Right atrium auricular region (tissue), 2 donors: ENCODE measurements at places on chromosomes 3 and 15. TPM values are rescaled to one million over a fixed set of nuclear protein-coding genes. Genes with fewer than 3 reads are reported as not detected.

GRCh38 chr15:45869034-45869668 is 234.3 kb downstream of the SQOR start:
- no peak for DNase-seq
- H3K27ac ChIP-seq, result no peak overlapping the region
- no peaks in the 10 kb centered on the region for H3K36me3 ChIP-seq
- no peaks in the 10 kb centered on the region for H3K27me3 ChIP-seq
- H3K4me3 ChIP-seq, result no peak overlapping the region

The GRM7 gene
- total RNA-seq, result not detected

DNA sequence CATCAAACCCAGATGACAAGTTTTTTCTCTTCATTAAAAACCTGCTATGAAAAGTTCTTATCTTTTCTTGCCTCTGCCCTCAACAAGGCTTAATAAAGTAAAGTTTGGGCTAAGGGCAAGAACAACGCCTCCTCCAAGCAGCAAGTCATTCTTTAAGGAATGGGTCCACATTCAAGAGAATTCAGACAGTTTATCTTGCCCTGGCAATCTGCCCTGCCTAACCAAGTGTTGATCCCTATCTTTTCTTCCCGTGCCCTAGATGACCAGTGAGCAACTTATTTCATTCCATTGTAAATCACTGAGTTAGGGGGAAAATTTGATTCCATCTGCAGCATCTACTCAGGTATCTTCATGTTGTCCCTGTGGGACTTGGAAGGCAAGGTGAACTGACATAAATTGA is 370.3 kb upstream of the DPPA4 start:
- no peaks in the 10 kb centered on the region for H3K27me3 ChIP-seq
- no peaks in the 10 kb centered on the region for H3K4me1 ChIP-seq
- H3K27ac ChIP-seq, result no peak overlapping the region
- H3K36me3 ChIP-seq, result no peaks in the 10 kb centered on the region
- DNase-seq, result no peak
- no peak overlapping the region for H3K4me3 ChIP-seq

The SKOR1 gene
- total RNA-seq, result not detected

The CDC25A gene
- total RNA-seq, result 0.24 TPM

DNA sequence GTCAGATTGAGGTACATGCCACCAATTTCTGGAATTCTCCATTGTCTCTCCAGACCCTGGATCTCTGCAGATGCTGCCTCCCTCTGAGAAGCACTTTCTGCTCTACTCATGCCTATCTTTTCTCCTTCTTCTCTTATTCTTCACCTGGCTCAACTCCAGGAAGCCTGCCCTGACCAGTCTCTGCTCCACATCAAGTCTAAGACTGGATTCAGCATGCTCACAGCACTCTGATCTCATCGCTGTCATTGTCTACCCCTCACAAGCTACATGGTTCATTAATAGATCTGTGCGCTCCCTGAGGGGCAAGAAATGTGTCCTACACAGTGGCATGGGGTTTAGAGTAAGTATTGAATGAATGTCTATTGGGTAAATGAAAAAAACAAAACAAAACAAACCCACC is 38.7 kb downstream of the CCR4 start:
- no peak for DNase-seq
- no peaks in the 10 kb centered on the region for H3K36me3 ChIP-seq
- H3K4me3 ChIP-seq, result no peak overlapping the region
- H3K27ac ChIP-seq, result no peak overlapping the region
- H3K4me1 ChIP-seq, result no peaks in the 10 kb centered on the region

DNA sequence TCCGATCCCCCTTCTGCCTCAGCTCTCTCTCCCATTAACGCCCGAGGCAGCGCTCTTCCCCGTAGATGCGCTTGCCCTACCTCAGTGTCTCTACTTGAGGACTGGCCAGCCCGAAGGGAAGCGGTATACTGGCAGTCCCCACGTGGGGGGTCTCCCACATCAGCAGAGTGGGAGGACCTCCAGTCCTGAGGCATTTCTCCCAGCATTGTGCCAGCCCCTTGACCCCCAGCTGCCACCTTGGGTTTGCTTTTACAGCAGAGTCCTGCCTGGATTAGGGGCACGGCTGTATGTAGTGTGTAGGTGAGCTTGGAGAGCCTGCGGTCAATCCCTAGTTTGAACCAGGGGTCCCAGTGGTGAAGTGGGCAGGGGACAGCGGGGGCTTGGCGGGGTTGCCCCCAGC is 767 bp downstream of the SEMA3F start:
- peaks cover 49% of the 10 kb centered on the region for H3K4me1 ChIP-seq
- DNase-seq, result no peak
- H3K4me3 ChIP-seq, result peak overlapping the region; percentile 57
- no peaks in the 10 kb centered on the region for H3K27me3 ChIP-seq
- no peaks in the 10 kb centered on the region for H3K36me3 ChIP-seq
- H3K27ac ChIP-seq, result peak overlapping the region; percentile 54

The TMF1 gene
- 15.6 TPM for total RNA-seq

The EPHB3 gene
- 5.1 TPM for total RNA-seq

The TAGLN3 gene
- total RNA-seq, result not detected

The CX3CR1 gene
- total RNA-seq, result 0.59 TPM

DNA sequence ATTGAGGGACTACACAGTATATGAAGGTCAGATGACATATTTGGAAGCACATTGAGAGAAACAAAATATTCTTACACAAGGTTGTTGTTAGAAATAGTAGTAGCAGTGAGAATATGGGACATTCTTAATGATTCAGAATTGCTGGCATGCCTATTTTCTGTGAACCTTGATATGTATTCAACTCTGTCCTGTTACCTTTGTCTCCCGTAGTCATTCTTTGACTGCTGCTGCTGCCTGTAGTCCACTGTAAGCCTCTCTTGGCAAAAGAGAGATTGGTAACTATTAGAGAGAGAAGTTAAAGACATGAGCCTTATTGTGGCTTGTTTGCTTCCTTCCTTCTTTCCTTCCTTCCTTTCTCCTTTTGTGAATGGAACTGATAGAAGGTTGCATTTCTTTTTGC is 64.5 kb downstream of the TCF12 start:
- H3K4me1 ChIP-seq, result no peaks in the 10 kb centered on the region
- H3K36me3 ChIP-seq, result no peaks in the 10 kb centered on the region
- no peak for DNase-seq
- no peaks in the 10 kb centered on the region for H3K27me3 ChIP-seq
- H3K4me3 ChIP-seq, result no peak overlapping the region

The SAMD7 gene
- total RNA-seq, result not detected

- H3K27ac ChIP-seq, result no peak overlapping the region
- H3K4me3 ChIP-seq, result no peak overlapping the region
- DNase-seq, result no peak
Observed at GRCh38 chr15:55282284-55282833, 7.3 kb downstream of the RAB27A start.

The GABRR3 gene
- not detected for total RNA-seq

DNA sequence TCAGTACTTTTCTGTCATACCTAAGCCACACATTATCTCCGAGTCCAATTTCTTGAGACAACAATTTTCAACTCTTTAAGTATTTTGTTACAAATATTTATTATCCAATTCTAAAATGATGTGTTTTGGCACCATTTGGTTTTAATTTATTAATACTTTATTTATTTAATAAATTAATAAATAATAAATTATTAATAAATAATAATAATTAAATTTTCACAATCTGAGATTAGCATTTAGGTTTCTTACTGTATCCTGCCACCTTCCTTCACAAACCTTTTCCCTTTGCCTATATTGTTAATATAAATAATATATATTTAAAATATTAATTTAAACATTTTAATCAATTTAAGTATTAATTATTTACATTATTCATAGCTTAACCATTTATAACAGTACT is 23.9 kb downstream of the TMEM207 start:
- H3K4me3 ChIP-seq, result no peak overlapping the region
- no peaks in the 10 kb centered on the region for H3K27me3 ChIP-seq
- H3K36me3 ChIP-seq, result no peaks in the 10 kb centered on the region

DNA sequence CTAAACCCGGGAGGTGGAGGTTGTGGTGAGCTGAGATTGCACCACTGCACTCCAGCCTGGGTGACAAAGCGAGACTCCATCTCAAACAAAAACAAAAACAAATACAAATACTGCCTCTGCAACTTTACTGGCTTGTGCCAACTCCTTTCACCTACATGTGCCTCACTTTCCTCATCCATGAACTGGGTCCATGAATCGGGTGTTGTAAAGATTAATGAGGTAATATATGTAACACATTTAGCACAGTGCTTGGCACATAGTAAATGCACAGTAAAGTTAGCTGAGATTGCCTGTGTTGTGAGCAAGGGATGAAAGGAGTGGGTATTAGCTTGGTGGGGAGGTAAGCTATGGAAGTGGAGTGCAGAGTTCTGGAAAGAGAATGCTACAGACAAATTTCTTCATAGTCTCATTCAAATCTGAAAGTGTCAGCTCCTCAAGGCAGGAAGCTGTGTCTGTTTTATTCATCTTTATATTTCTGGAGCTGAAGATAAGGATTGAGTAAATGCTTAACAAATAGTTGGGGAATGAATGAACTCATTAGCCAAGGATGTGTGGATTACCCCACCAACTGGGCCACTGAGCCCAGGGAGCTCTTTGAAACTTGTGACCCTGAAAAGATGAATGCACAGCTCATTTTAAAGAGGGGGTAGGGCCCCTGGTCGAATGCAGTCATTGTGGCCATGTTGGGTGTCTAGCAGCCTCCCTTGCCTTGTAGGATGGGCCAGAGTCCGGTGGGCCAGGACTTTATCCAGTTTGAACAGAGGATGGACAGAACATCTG is 7.7 kb upstream of the CDCP1 start:
- no peak overlapping the region for H3K4me3 ChIP-seq
- H3K27ac ChIP-seq, result no peak overlapping the region
- DNase-seq, result no peak
- no peaks in the 10 kb centered on the region for H3K27me3 ChIP-seq
- no peaks in the 10 kb centered on the region for H3K36me3 ChIP-seq

- H3K27ac ChIP-seq, result no peak overlapping the region
- no peaks in the 10 kb centered on the region for H3K4me1 ChIP-seq
- no peak overlapping the region for H3K4me3 ChIP-seq
- DNase-seq, result peak; percentile 64
- H3K36me3 ChIP-seq, result no peaks in the 10 kb centered on the region
Observed at GRCh38 chr3:149771652-149772271, 19.5 kb upstream of the COMMD2 start.
